ENCODE measurements at places on chromosomes 2 and 18.

- DNase-seq = no peak
Observed at GRCh38 chr2:173150087-173150486, 74.4 kb downstream of the MAP3K20 start.

GRCh38 chr2:218508299-218508698 lies 59.9 kb downstream of the USP37 start:
- no peak for DNase-seq

- DNase-seq = no peak
Observed at GRCh38 chr2:74576211-74576862, 21.8 kb downstream of the DOK1 start.

DNA sequence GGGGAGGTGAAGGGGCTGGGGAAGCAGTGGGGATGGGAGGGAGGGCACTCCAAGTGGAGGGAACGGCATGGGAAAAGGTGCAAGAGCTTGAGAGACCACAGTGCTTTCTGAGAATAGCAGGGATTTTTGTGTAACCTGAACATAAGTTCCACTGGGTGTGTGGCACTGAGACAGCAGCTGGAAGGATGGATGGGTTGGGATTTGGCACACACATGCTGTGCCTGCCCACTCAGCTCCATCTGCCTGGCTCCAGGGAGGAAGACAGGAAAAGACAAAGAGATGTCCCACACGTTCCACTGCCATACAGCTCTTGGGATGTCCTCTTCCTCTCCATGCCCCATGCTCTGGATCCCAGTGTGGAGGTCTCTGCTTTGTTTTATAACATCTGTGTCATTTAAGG lies 114.1 kb upstream of the TEX51 start:
- no peak for DNase-seq

GRCh38 chr2:210633699-210634098 lies 77.3 kb downstream of the CPS1 start:
- DNase-seq = no peak

GRCh38 chr2:62307469-62308389 lies 111.8 kb downstream of the B3GNT2 start:
- no peak for DNase-seq

GRCh38 chr2:11787991-11788390 lies 41.6 kb downstream of the LPIN1 start:
- DNase-seq = no peak

DNA sequence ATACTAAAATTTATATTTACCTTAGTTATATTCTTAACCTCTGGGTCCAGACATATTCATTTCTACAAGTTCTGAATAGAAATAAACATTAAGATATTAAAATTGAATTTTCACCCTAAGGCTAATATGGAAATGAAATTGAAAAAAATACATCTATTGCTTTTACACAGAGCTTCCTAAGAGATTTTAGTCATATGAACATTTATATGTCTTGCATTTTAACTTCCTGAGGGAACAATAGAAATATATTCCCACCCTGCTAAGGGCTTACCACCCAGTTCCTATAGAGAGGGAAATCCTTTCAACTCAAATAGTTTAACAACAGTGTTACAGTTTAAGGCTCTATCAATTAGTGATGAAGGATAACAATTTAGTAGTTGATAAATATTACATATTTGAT lies 60.5 kb downstream of the SOCS6 start:
- DNase-seq = no peak

GRCh38 chr18:61827591-61827990 lies 65.2 kb downstream of the RNF152 start:
- no peak for DNase-seq

DNA sequence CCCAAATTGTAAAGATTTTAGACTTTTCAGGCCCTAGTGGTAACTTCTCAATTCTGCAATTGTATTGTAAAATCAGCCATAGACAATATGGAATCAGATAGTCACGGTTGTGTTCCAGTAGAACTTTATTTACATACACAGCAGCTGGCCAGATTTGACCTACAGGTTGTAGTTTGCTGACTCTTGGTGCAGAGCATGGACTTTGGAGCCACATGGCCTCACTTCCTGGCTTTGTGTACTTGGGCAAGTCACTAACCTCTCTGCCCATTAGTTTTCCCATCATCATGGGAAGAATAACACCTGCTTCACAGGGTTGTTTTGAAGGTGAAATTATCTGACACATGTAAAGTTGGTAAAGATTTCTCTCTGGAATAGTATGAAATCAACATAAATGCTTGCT lies 147.6 kb downstream of the TMEM200C start:
- no peak for DNase-seq

GRCh38 chr2:181614874-181615638 lies 41.8 kb downstream of the CERKL start:
- no peak for DNase-seq

DNA sequence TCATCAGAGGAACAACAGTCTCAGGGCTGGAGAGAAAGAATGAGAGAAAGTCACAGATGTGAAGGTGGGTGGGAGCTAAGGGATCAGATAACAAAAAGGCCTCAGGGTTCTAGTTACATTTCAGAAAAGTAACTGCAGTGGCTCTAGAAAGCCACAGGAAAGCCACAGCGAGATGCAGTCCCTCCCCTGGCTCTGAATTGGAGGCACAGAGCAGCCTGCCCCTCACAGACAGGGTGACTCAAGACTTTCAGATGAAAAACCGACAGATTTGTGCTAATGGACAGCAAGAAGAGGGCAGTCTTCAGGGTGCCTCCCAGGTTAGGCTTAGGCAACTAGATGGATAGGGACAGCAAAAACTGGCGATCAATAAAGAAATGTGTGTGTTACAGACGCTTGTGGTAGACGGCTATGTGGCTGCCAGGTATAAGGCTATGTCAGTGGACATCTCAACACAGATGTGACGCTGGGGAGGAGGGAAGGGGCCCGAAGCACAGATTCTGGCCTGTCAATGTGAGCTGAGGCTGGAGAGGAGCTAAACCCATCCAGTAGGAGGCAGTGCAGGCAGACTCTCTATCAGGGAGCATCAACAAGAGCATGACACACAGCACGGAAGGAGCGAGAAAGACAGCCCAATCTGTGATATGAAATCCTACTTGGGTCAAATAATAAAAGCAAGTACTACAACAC lies 26.2 kb downstream of the UNC50 start:
- DNase-seq = no peak

DNA sequence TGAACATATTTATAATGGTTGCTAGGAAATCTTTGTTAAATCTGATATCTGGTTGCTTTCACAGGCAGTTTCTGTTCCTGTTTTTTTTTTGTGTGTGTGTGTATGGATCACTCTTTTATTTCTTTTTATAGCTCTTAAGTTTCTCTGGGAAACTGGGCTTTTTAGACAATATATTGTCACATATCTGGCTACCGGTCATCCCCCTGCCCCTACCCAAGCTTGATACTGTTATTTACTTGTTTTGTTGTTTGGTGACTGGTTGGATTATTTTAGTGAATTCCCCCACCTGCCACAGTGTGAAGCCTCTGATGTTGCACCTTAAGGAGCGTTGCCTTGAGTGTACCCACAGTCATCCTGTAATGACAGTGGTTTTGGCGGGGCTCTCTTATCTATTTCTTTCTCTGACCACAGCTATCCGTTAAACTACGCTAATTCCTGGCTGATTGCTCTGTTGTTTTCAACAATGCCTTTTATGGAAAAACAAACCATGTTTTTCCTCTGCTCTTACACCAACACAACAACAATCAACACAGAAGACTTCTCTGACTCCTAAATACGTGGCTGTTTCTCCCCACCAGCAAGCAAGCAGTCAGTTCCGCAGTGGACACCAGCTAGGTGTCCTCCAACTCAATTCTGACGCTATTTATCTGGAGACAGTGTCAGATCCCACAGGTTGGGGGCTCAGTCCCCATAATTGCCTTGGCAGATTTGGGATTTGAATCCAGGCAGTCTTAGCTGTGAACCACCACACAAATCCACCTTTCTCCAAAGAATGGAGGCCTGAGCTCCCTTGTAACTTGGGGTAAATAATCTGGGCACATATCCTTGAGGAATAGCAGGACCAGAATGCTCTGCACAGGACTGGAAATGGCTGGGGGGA lies 10.9 kb downstream of the GNLY start:
- no peak for DNase-seq

GRCh38 chr2:221555494-221555846 lies 16.6 kb downstream of the EPHA4 start:
- no peak for DNase-seq

DNA sequence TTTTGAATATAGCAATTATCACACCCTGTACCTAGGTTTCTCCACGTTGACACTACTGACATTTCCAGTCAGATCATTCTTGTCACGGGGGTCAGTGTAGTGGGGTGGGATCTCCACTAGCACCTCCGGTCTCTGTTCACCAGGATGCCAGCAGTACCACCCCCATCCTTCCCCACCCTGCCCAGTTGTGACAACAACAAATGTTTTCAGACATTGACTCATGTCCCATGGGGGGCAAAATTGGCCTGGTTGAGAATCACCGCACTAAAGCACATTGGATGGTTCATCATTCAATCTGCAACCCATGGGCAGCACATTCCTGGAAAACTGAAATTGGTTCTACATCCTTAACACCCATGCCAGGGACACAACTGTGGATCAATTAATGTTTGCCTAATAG lies 32.3 kb downstream of the FEZ2 start:
- DNase-seq = no peak

DNA sequence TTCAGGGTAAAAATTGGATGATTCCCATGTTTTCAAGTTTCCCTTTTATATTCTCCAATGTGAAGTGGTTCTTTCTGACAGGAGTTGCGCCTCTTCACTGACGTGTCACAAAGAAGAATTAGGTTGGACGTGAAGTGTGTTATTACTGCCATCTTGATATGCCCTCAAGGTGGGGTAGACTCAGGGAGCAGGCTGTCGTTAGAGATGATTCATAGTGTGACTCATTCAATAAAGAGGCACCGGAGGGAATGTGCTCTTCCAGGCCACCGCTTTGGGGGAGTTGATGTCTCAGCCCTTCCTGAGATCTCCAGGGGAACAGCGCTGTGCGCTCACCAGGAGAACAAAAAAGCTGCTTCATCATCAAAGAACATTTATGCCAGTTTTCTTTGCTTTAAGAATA lies 3.6 kb upstream of the DGKD start:
- DNase-seq = no peak

DNA sequence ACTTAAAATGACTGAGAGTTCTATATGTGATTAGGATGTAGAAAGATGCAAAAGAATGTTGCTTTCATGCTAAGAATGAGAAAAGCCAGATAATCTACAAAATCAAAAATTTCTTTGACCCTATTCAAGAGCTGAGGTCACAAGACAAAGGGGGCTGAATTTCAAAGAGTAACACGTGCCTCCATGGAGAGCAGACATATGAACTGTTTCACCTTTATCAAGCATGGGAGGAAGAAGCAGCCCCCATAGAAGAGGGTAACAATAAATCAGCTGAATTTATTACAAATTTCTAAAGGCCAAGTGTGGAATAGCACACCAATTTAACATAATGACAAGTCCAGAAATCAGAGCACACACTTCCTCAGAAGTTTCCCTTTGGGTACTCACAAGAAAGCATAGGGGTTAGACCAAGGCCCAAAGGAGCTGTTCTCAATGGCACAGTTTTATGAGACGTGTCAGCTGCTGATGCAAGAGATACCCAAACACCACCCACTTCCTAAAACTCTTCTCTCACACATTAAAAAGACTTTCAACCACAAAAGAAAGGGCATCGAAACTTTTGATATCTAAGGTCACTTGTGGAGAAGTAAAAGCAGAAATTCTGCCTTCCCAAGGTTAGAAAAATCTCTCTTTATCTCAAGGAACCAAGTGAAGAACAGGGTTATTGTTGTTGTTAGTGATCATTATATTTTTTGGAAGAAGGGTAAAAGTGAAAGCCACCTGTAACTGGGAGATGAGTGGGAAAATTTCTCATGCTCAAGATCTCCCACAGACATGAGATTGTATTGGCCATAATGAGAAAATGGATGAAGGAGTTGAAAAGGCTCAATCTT lies 950.1 kb downstream of the TRIB2 start:
- no peak for DNase-seq

- DNase-seq = no peak
Observed at GRCh38 chr2:239936838-239937581, 88.1 kb downstream of the NDUFA10 start.

- no peak for DNase-seq
Observed at GRCh38 chr18:37535968-37536367, 29.6 kb downstream of the CELF4 start.

DNA sequence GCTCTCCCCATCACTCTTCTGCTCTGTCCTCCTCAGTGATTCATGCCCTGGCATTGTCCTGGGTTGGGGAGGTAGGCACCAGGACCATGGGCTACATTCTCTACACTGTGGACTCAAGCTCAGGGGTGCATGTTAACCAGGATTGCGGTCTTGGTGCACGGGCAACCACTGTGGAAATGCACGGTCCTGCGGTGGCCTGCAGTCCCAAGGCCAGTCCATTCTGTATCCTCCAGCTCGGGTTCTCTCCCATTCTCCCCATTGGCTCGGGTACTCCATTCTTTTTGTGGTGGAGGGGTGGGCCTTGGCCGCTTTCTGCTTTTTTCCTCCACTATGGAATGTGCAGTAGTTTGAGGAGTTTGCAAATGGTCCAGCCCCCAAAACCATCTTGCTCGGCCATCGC lies 215.0 kb upstream of the MYT1L start:
- DNase-seq = no peak

DNA sequence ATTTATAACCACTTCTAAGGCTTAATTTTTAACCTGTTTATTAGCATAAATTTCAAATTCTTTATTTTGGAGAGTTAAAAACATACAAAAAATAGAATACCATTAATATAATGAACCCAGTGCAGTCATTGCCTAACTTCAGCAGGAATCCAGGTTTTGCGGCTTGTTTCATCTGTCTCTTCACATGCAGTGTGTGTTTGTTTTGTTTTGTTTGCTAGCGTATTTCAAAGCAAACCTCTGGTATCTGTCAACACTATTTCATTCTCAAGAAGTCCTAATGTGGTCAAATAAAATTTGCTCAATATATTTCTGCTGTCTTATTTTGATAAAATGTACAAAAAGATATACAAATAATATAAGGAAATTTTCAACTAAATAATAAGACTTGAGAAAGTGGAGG lies 328.5 kb downstream of the AGPS start:
- no peak for DNase-seq

DNA sequence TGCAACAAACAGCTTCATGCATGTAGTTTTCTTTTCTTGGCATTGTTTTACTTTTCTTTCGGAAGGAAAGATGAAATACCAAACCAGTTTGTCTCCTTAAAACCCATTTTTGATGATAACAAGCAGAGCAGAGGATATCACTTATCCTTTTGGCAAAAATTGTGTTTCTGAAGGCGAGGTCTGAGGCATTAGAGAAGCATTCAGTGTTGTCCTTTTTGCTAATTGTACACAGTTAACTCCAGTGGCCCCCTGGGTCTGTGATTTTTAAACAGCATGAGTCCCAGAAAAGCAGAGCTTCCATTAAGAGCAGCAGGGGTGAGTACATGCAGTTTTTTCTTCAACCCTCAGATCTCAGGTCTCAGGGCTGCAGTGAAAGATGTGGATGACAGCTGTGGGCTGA lies 41.3 kb downstream of the TTC39C start:
- DNase-seq = no peak

GRCh38 chr2:173075781-173076580 lies at the start of gene MAP3K20:
Gene MAP3K20 (plus strand): TSS chr2:173075846. CDS start chr2:173091032, 15,186 bp downstream.
- peak; percentile 14 for DNase-seq

Data from stimulated activated CD4-positive, alpha-beta T cell treated with anti-CD3 and anti-CD28 coated beads, TNF-alpha, amount 100 ng/mL, for 4 hours (primary cell).